ENCODE measurements at places on chromosomes 4 and X.

- DNase-seq = no peak
These were observed 5.3 kb downstream of the NKX1-1 start for GRCh38 chr4:1400831-1401408.

DNA sequence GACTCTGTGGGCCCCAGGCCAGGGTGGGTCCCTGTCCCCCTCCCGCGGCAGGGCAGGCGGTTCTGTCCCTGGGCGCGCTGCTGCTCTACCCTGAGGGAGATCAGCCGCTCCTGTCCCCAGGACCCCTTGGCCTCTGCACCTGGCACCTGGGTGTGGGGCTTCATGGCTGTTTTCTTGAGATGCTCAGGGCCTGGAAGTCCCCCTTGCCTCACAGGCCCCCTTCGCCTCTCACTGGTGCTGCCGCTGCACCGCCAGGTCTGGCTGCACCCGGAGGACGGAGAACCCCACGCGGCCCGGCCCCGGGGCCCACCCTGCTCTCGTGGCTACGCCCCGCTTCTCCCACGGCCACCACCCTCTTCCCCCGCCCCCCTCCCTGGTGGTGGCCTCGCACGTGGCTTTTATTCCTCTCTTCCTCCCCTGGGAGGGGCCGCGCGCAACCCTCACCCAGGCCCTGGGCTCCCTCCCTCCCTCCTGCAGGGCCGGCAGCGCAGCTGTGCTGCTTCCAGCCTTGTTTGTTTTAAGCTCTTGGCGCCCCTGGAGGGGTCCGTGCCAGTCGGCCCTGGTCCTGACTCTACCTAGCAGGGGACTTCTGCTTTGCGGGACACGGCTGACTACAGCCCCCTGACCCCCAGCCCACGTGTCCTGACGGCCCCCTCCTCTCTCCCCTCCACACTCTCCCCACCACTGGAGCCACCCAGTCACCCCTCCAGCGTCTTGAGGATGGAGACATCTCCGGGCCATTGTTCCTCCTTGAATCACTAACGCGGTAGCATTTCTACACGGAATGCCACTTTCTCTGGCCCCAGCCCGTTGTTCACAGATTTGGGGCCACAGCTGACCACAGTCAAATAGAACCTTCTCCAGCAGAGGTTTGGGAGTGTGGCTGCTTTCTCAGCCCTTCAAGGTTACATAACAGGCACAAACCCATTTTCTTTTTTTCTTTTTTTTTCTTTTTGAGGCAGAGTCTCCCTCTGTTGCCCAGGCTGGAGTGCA is 20.6 kb upstream of the CLDN24 start:
- DNase-seq = no peak

- no peak for DNase-seq
These were observed 172.2 kb upstream of the TECRL start for GRCh38 chr4:64581422-64581821.

DNA sequence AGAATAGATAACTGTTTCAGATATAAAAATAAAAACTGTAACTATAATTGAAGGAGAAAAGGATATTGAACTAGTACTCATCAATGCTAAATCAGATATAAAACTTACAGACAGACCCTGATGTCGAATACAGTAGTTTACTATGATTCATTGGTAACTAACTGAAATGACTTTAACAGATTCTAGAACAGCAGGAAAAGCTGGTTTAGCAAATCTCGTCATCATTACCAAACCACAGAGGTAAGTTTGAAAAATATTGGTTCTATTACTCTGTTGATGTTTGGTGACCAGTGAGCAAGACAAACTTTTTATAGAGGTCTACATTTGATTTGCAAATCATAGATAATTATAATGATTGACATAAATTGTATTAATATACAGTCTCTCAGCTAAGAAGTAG is 551.4 kb upstream of the ADGRL3 start:
- no peak for DNase-seq

DNA sequence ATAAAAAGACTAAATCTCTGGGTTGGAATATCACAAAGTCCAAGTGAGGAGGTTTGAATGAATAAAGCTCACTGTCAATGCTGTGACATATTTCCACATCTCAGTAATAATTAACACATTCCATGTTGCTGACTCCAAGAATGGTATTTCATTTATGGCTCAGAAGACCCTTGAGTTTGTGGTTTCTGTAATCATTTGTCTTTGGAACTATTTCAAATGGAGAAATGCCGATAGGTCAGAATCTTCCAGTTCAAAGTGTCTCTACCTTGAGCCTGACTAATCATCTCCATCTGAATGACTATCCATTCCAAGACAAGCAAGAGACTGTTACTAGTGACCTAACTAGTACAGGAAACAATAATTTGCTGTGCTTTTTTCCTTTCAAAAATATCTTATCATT is 24.2 kb upstream of the SLC2A9 start:
- peak; percentile 43 for DNase-seq

DNA sequence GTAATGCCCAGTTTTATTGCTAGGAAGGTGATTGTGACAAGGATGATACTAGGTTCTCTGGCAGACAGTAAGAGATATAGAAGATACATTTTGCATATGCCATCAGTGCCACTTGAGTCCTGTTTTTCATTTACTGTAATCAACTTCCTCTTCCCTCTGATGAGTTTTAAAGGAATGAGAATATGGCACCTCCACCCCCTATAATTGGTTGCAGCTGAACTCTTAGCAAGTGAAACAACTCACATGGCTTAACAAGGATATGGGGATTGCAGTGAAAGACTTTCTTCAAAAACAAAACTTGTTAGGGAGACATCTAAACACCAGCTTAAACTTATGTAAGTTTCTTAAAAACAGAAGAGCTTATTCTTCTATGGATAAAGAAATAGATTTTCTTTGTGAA is 90.0 kb downstream of the AREG start:
- no peak for DNase-seq

DNA sequence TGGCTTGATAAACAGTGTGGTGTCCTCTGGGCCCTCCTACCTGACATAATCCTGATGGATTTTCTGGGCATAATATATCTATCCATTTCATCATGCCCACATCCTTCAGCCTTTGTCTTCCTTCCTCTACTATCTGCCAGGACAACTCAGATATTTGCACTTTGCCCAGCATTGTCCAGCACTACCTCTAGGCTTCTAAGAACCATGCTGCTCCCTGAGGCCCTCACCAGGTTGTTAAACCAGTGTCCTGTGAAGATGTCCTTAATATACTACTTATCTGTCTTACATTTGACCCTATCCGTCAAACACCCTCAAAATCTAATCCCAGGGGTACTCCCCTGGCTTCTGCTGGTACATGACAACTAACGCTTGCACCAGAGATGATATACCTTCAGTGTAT is 58.2 kb upstream of the MAML3 start:
- DNase-seq = no peak

DNA sequence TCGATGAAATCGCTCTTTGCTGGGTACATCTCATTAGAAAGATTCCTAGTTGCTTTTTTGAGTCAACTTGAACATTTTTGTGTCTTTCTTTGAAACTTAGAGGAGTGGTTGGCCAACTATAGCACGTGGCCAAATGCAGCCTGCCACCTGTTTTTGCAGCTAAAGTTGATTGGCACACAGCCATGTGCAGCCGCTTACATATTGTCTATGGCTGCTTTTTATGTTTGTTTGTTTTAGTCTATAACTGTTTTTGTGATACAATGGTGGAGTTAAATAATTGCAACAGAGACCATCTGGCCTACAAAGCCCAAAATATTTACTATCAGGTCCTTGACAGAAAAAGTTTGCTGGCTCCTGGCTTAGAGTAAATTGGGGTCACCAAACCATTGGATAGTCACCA is 86.3 kb downstream of the CLCN4 start:
- DNase-seq = no peak

DNA sequence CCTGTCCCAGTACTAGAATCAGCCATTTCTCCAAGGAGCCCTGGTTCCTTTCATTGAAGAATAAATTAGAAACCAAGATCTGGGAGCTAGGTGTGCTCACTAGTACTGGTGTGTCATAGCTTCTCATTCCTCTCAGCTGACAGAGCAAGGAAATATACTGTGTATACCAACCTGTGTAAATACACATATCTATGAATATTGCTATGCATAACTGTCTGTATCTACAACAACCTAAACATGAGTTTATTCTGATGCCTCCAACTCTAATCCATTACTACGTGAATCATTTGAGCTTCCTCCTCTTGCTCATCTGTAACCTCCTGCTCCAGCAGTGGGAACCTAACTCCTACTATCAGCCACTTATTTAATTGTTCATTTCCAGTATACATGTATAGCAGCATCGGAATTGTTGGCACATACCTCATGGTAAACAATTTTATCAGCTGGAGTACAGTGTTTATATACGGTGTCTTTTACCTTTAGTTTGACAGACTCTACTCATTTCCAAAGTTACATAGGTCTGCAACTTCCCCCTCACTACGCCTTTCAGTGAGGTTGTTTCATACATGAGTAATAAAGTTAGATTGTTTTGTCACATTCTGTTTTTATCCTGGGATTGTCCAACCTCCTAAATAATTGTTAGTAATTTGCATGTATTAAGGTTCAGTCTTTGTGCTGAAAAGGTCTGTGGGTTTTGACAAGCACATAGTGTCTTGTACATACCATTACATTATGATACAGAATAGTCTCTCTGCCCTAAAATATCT is 7.1 kb upstream of the SCRG1 start:
- DNase-seq = no peak

DNA sequence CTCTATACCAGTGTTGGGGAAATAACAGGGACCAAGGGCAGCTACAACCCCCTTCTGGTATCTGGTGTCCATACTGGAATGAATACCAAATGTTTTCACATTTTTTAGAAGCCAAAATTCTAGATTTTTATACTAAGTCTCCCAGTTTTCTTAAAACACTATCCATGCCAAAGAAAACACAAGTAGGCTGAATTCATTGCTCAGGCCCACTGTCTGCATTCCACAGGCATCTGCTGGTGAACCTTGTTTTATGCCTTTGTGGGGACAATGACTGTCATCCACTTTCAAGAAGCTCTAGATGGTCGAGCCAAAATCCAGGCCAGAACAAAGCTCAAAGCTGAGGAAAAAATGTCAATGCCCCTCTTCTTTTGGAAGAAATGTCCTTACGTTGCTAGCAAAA is 213.4 kb upstream of the RASGEF1B start:
- no peak for DNase-seq

DNA sequence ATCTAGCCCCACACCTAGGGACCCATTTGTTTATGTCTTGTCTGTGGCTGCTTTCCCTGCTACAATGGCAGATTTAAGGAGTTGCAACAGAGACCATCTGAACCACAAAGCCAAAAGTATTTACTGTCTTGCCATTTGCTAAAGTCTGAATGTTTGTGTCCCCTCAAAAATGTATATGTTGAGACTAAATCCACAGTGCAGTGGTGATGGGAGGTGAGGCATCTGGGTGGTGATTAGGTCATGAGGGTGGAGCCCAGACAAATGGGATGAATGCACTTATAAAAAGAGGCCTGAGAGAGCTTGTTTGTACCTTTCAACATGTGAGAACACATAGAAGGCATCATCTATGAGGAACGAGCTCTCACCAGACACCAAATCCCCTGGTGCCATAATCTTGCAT is 137.3 kb downstream of the TMEM144 start:
- no peak for DNase-seq

GRCh38 chr4:67700116-67700737 is 728 bp downstream of the UBA6 start:
- no peak for DNase-seq

GRCh38 chr4:153521999-153522801 is 56.0 kb downstream of the TMEM131L start:
- no peak for DNase-seq

- DNase-seq = no peak
These were observed 503.5 kb upstream of the ARX start for GRCh38 chrX:25519258-25519657.

DNA sequence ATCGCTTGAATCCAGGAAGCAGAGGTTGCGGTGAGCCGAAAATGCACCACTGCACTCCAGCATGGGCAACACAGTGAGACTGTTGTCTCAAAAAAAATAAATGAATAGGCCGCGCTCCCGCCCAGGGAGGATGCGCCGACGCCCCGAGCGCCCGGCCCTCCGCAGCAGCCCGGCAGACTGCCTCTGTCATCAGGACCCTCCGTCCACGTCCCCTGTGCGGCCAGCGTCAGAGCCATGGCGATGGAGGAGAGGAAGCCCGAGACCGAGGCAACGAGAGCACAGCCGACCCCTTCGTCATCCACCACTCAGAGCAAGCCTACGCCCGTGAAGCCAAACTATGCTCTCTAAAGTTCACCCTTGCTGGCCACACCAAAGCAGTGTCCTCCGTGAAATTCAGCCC is 21.4 kb downstream of the LIAS start:
- no peak for DNase-seq

DNA sequence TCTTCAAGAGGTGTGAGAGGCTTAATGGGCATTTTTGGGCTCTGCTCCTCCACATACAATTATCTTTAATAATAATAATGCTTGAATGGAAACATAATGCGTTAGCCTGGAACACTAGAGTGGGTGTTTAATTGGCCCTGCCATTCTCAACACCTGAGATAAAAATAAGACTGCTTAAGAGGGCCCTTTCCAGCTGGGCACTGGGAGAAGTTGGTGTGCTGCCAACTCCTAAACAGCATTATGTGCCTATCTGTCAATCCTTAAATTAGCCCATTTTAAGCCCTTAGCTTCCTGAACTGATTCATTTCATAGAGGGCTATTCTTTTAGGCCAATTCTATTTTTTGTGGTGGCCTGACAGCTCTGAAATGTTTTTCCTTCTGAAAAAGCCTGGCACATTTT is 211.1 kb upstream of the ZIC3 start:
- DNase-seq = no peak

DNA sequence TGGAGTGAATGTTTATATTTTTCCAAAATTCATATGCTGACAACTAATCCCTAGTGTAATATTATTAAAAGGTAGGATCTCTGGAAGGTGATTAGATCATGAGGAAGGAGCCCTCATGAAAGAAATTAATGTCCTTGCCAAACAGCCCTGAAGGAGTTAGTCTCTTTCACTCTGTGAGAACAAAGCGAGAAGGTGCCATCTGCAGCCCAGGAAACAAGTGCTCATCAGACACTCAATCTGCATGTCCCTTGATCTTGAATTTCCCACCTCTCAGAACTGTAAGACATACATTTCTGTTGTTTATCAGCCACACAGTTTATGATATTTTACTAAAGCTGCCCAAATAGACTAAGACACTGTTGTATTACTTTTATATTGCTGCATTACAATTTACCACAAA is 1283.4 kb downstream of the PCDH7 start:
- no peak for DNase-seq

- DNase-seq = no peak
These were observed 694 bp downstream of the OCRL start for GRCh38 chrX:129540722-129541184.

- no peak for DNase-seq
These were observed 192.9 kb downstream of the ARHGAP10 start for GRCh38 chr4:147924604-147925412.

DNA sequence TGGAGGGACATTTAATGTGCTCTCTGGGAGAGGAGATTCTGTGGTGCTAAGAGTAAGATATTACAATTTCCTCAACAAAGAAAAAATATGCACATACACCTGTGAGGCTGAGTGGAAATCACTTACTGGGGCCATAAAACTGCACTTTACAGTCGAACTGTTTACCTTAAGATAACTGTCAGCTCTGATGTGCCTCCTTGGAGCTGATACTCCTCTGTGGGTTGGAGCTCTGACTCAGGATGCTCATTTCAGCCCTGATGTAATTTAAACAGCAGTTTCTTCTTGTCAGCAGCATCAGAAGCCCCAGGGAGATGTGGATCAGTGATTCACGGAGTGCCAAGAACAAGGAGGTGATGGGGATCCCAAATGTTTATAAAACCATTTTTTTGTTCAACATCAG is 241.9 kb upstream of the SFRP2 start:
- DNase-seq = no peak

Data from foreskin melanocyte (primary cell).